RPMI7951 (cell line): ENCODE measurements at places on chromosomes 5 and 9.
A peak's percentile ranks its signal among the peaks of the same experiment; 100 is the strongest.

- peak; percentile 87 for DNase-seq
These were observed 118.7 kb upstream of the CD180 start for GRCh38 chr5:67315082-67315989.

DNA sequence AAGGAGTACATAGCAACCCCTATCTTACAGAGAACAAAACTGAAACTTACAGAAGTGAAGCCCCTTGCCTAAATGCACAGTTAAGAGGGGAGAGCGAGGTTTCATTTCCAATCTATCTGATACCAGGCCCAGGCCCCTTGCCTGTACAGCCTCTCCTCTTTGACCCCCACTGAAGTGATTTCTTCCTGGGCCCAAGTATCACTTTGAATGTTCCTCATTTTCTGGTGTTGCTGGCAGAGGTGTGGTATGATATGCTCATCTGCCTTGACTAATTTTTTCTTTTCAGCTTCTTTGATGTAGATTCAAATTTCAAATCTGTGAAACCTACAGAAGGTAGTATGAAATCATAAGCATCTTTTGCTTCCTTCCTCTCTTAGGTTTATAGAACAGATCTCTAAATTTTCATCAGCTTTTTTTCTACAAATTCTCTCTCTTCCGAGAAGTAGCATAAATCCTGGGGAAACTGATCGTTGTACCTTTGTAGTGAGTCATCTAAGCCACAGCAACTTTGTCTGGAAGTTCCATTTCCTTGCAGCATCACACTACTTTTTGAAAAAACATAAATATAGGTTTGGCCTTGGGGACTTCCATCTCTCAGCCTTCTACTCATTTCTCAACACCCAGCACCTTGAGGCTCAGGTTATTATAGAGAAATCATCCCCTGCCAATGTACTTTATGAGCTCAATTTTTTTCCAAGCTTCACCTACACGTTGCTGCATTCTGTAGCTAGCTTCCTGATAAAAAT, 402.4 kb upstream of the PTGER4 start:
- no peak for DNase-seq

DNA sequence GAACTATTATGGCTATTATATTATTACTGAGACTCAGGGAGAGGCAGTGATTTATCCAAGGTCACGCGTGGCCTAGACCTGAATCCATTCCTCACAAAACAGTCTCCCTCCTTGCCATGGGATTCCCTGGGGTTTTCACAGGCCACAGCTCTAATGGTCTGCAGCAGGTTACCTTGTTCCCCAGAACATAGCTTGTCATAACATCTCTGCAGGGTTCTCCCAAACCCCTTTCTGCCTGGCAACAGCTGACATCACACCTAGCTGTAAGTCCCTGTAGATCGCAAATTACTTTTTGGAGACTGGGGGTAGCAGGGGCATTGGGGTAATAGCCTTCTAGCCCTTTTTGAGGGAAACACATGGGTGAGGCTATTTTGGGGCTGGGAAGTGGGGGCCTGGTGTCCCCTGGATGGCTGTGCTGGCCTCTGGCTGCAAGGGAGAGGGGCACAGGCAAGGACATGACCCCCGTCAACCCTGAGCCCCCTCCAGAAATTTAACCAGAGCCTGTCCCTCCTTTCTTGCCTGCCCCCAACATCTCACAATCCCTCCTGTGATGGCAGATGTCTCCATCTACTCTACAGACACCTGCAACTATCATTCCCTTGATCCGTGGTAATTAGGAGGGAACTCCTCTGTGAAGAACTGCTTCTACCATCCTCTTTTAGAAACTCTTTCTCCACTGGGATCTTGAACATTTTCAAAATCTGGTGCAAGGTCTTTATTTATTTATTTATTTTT, 1.3 kb downstream of the CD74 start:
- no peak for DNase-seq

DNA sequence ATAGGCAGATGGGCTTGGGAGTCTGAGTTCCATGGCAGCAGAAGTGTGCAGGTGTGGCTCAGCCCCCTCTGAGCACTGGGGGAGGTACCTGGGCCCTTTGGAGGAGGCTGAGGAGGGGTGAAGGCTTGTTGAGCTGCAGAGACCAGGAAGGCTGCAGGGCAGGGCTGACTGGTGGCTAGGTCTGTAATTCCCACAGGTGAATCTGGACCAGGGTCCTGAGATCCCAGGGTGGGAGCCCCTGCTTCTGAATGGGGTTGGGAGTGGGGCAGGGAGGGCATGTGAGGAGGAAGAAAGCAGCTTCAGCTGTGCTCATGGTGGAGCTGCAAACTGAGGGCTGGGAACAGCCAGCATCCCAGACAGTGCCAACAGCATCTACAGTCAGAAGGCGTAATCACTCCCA, 111.1 kb downstream of the CACNA1B start:
- DNase-seq, result no peak
